ENCODE measurements at places on chromosomes 3 and 15.

GRCh38 chr3:38616111-38616510, 33.4 kb downstream of the SCN5A start:
- DNase-seq = no peak

GRCh38 chr3:188158731-188159310, 4.9 kb downstream of the LPP start:
- DNase-seq = no peak

DNA sequence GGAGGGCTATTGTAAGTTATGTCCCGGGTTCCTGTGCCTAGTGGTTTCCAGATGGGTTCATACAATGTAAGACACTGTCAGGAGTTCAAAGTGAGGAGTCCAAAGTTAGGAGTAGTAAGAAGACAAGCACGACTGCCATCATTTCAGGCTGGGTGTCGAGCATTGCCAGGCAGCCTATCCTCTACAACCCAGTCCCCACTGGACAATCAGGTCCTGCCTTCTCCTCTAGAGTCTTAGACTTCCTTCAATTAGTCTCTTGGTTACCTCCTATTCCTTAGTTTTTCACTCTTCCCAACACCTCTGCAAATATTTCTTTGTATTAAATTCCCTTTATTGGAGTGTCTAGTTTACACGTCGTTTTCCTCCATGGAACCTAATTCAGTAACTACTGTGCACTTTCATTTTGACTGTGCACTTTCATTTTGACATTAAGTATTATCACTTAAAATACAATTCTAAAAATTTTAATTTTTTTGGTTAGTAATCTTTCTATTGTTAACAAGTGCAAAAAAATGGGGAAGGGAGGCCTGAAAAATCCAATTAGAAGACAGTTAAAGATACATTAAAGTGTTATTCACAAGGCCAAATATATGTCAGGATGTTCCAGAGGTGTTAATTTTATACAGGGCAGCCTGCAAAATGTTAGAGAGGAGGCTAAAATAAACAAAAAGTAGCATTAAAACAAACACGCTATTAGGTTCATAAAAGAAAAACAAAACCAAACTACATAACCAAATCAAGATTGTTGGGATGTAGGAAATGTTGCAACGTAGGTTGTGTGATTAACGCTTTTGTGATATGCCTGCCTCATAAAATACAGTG, 155.3 kb downstream of the TBL1XR1 start:
- no peak for DNase-seq

GRCh38 chr3:66889750-66890494, 108.2 kb upstream of the KBTBD8 start:
- no peak for DNase-seq

DNA sequence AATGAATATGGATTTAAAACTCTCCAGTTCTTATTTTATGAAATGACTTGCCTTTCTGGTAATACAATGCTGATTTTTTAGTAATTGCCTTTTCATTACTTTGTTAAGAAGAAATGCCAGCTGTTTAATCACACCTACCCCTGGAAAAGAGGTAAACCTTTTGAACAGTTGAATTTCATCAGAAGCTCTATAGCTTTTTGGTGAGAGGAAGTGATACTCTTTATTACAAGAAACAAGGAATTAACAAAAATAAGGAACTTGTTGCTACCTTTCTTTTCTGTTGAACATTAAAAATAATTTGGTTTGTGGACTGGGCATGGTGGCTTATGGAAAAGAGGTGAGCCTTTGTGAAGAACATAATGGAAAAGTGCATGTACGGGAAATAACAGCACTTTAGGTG, 19.7 kb downstream of the BLOC1S6 start:
- no peak for DNase-seq

All from stimulated activated CD8-positive, alpha-beta memory T cell treated with anti-CD3 and anti-CD28 coated beads, Interleukin-4, amount 100 ng/mL, for 1 hour (primary cell).